Cardiac septum (tissue), 1 donor: ENCODE measurements at places on chromosomes 4 and X. TPM values are rescaled to one million over a fixed set of nuclear protein-coding genes. Genes with fewer than 3 reads are reported as not detected.

The NMU gene
- total RNA-seq = not detected

GRCh38 chr4:122928930-122929329 is 6.5 kb upstream of the NUDT6 start:
- DNase-seq = no peak

DNA sequence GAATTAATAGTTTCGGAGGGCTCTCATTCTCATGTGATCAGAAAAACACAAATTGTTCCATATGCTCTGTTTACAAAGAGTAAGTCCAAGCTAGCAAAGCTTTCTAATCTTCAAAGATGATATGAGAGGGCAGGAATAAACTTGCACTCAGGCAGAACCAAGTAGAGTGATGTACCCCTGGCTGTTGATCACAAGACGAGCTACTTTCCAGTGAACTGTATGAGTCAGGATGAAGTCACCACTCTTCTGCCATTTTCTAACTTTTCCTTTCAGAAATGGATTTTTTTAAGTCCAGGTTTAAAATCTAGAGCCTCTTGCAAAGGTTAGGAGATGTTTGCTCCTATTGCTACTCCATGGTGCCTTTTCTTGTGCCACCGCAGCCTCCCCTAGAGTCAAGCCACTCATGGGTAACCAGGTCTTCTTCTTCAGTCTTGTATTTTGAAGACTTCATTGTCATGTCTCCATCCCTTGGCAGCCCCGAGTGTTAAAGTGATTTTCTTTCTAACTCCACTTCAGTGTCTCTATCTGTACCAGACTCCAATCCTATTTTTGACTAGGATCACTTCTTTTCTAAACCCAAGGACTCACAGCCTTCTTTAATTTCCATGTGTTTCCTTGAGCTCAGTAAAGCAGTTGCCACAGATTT is 171.9 kb upstream of the GALNT7 start:
- DNase-seq = no peak

DNA sequence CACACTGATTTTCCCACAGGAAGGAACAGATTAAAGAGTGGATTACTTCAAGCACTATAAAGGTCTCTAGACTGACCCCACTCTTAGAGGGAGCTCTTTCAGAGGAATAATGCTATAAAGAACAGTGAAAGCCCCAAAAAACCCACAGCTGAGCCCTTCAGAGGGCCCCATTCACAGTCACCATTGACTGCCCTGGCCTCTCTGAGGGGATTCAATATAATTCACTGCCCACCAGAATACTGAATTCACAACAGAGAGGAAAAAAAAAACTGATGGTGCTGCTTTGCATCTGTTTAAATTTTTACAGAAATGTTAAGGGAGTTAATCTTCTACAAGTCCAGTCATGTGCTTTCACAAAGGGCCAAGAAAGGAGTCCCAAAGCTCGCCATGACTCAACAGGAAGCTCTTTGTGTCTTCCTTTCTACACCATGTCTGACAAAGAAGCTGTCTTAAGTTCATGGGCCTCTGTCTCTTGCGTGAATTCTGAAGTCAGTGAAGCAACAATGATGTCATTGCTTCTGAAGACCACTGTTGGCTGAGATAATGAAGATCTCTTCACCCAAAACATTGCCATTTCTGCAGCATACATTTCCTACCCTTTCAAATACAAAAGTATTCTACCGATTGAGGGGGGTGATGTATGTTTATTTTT is 174.9 kb downstream of the ADAMTS3 start:
- no peak for DNase-seq

DNA sequence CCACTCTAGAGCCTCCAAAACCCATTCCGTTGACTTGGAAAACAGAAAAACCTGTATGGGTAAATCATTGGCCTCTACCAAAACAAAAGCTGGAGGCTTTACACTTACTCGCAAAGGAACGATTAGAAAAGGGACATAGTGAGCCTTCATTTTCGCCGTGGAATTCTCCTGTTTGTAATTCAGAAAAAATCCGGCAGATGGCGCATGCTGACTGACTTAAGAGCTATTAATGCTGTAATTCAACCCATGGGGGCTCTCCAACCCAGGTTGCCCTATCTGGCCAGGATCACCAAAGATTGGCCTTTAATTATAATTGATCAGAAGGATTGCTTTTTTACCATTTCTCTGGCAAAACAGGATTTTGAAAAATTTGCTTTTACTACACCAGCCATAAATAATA is 60.8 kb downstream of the ZNF732 start:
- no peak for DNase-seq

GRCh38 chr4:95979961-95980876 is 140.3 kb downstream of the PDHA2 start:
- no peak for DNase-seq

DNA sequence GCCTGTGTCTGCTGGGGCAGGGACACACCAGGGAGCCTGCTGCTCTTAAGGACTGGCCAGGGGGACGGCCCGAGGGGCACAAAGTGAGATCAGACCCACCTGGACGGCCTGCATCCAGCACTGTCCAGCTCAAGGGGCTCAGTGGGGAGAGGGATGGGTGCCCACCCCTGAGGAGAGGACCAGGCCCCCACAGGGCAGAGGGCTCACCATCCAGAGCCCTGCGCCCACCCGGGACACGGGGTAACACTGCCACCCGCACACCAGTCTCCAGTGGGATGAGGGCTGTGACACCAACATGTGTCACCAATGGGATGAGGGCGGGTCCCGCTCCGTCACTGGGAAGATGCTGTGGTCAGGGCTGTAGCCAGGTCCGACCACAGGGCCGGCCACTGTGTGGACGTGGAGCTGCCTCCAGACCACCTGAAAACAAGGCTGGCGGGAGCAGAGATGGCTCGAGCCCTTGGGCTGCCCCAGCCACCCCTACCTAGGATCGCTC is 13.2 kb downstream of the DGKQ start:
- DNase-seq = peak; percentile 69
